NCI-H187 (cell line): ENCODE measurements at places on chromosomes 7 and 10.
A peak's percentile ranks its signal among the peaks of the same experiment; 100 is the strongest.

DNA sequence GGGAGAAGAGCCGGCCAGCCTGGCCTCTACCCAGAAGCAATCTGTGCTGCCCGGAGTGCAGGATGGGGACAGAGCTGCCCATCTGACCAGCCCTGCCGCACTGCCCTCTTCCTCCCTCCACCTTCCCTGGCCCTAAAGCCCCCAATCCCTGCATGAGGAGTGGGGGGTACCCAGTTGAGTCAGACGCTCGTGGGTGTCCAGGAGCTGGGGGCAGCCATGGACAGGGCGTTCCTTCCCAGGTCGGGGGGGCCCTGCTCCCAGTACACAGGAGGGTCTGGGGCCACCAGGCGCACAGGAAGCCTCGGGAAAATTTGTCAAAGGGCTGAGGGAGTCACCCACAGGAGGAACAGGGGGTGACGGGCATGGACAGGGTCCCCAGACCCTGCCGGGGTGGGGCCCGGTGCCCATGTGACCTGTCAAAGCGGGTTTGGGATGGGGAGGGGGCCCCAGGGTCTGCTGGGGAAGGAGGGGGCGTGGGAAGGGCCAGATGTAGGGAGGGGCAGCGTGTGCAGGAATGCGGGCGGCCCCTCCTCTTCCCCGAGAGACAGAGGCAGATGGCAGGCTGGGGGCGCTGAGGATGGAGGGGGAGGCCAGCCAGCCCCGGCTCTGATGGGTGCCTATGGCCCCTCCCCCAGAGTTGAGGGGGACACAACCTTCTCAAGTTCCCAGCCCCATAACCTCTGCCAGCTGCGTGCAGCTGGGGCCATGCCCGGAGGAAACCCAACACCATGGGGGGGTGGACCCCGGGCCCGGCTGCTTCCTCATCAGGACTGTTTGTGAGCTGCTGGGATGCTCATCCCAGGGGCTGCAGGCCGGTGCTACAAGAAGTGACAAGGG, 21.5 kb upstream of the GRIFIN start:
- DNase-seq: no peak

GRCh38 chr7:1977876-1978441, 254.8 kb downstream of the MAD1L1 start:
- DNase-seq: no peak

- DNase-seq: no peak
Measured at GRCh38 chr10:113357681-113358300, 195.1 kb upstream of the HABP2 start.

GRCh38 chr10:78863906-78864239, 204.9 kb upstream of the ZMIZ1 start:
- DNase-seq: no peak

DNA sequence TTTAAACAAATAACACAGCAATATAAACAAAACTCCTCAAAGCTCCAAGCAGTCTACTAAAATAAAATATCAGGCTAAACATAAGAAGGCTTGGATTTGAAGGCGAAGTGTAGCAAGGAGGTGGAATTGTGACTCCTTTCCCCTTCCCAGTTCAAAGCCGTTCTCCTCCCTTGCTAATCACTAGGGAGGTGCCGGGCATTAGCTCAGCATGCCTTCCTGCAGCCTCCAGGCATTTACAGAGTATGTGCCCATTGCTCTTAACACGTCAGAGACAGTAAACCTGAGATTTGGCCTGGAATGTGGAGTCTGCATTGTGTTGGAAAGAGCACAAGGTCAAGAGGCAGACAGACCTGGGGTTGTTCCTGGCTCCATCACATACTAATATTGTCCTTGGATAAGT, 15.6 kb downstream of the CNNM1 start:
- DNase-seq: no peak

- no peak for DNase-seq
Measured at GRCh38 chr10:10914144-10914543, 103.5 kb upstream of the CELF2 start.

GRCh38 chr10:130864961-130865818, 446.3 kb downstream of the TCERG1L start:
- no peak for DNase-seq

DNA sequence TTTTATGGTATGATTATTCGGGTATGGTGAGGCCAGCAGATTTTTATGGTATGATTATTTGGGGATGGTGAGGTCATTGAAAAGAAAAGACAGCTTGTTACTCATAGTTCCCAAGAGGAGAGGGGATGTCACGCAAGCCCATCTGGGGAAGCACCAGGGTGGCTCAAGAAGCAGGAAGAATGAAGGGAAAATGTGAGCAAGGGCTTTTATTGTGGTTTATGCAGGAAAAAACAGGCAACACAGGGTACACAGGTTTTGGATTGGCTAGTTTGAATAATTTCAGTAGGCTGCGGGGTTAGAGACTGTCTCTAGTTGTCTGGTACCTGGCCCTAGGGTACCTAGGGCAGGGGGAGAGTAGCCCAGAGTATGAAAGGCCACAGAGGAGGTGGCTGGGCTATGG, 26.8 kb upstream of the DGKI start:
- no peak for DNase-seq

GRCh38 chr7:138032186-138032585, 30.3 kb upstream of the CREB3L2 start:
- DNase-seq: no peak

DNA sequence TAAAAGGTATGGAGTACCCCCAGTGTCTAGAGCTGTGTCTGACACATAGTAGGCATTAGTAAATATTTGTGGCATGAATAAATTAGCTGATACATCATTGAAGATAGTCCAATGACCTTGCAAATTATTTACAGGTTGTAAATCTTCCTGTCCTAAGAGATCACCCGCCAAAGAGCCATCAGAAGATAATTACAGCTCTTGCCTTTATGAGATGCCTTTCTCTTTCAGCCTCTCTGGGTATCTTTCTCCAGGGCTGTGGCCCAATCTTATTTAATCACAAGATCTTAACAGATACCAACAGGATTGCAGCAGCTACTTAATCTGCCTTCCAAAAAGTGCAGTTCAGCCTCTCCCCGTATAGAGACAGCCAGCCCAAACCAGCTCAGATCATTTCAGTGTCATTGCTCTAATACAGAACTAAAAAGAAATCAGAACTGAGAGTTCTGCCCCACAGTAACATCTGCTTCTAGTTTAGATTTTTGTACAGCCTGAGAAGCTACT, 41.5 kb downstream of the MYOF start:
- no peak for DNase-seq

- no peak for DNase-seq
Measured at GRCh38 chr10:121059351-121059750, 208.2 kb downstream of the WDR11 start.

- no peak for DNase-seq
Measured at GRCh38 chr7:150983893-150984368, 5.8 kb upstream of the KCNH2 start.

DNA sequence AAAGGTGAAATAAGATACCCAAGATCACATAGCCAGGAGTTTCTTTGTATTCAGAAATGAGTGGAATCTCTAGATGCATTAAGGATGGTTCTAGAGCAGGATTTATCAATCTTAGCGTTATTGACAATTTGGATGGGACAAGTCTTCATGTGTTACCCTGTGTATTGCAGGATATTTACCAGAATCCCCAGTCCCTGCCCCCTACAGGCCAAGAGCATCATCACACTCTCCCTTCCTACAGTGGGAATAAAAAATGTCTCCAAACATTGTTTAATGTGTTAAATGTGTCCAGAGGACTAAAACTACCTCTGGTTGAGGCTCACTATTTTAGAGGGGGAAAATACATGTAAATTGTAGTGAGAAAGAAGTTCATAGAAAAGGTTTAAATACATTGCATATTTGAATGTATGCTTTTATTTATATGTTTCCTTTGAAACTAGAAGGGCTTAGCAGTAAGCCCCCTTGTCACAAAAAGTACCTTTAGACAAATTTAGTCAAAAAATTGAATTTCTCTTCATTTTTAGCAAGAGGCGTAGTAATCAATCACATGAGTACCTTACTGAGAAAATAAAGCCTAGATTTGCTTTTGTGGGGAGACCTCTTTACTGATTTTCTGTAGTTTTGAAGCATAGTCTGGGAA, 141.2 kb downstream of the MLLT10 start:
- no peak for DNase-seq

- DNase-seq: no peak
Measured at GRCh38 chr7:880450-880849, 4.1 kb downstream of the GET4 start.

- no peak for DNase-seq
Measured at GRCh38 chr10:28788252-28788651, 110.9 kb downstream of the BAMBI start.

DNA sequence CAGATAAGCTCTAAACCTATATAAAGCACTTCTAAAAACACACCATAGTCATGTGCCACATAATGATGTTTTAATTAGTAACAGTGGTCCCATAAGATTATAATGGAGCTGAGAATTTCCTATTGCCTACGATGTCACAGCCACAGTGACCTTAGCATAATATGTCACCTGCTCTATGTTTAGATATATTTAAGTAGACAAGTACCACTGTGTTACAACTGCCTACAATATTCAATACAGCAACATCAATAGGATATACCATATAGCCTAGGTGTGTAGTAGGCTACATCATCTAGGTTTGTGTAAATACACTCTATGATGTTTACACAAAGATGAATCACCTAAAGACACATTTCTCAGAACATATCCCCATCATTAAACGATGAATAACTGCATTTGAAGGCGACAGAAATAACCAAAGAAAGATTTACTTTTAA, 24.5 kb downstream of the GPR22 start:
- no peak for DNase-seq

- DNase-seq: no peak
Measured at GRCh38 chr10:32163762-32164148, 107.5 kb upstream of the KIF5B start.

- no peak for DNase-seq
Measured at GRCh38 chr10:2786251-2786650, 281.1 kb upstream of the PFKP start.

GRCh38 chr7:142603870-142604448, 145.3 kb upstream of the PRSS1 start:
- peak; percentile 15 for DNase-seq

DNA sequence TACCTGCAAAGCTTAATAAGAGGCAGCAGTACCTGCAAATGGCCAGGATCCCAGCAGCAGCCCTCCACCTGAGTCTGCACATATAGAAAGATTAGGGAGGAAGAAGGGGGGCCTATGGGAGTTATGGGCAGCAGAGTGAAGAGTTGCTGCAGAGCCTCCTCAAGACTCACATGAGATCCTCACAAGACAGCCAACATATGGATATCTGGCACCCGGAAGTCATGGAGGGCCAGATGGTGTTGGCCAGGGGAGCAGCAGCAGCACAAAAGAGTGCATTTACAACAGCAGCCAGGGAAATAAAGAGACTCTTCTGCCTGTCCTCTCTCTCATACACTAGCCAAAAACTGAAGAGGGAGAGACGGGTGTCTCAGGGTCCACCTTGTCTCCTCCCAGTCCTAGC, 4.0 kb upstream of the TAS2R40 start:
- no peak for DNase-seq

GRCh38 chr7:148698007-148698396, 701 bp upstream of the CUL1 start:
- no peak for DNase-seq

GRCh38 chr7:107355616-107356015, 114.2 kb upstream of the GPR22 start:
- no peak for DNase-seq

DNA sequence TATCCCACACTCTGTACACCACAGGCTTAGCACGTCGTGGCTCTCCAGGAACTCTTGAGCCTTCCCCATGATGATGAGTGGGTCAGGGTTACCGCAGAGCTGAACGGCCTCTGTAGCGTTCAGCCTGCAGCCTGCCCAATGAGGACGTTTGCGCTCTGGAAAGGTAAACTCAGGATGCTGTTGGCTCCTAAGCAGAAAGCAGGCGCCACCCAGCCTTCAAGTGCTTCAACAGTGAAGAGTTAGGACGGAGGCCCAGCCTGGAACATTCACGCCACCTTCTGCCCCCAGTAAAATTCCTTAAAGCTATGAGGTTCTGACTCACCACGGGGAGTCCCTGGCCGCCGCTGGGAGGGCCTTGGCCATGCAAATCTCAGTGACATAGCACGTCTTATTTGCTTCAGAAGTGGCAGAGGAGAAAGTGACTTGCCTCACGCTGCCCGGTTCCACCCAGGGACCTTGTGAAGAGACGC, 161.5 kb upstream of the SH2B2 start:
- peak; percentile 32 for DNase-seq

DNA sequence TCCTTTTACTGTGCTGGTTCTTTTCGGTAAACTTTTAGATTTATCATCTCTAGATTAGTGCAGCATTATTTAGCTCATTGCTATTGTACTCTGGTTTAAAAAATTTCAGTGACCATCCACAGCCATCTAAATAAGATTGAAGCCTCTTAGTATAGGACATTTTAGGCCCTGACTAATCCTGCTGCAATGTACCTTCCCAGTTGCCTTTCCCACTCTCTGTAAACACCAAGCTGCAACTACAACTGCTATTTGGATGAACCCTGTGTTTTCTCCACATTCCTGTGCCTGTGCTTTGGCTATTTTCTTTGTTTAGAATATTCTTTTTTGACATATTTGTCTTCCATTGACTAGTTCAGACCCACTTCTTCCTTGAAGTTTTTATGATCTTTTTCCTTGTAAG, 314.6 kb downstream of the AUTS2 start:
- no peak for DNase-seq

DNA sequence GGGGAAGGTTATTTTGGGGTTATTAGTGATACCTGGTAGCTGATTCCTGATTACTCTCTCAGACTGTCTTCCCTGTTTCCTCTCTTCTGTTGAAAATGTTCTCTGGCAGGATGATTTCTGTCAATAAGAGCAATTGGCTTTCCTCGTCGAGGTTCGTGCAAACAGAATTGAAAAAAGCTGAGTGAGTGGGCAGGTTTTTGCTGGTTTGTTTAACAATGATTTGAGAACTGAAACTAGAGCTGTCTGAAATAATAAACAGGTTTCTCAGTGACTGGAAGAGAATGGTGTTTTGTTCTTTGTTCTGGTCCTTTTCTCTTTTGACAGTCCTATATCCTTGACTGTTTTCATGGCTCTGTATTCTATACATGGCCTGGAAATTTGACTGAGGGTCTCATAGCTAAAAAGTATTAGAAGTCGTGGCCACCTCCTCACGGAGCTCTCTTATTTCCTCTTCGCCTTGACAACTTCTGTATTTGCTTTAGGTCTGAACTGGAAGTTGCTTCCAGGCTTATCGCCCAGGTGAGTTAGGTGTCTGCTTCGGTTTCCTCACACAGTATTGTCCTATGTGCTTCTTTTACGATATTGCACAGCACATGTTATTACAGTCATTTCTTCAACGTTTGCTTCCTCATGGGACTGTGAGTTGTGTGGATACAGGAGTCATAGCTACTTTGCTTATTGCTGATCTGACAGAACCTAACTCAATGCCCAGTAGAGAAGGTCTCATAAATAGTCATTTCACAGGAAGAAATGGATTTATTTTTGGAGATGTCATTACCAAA, 403.6 kb downstream of the NRG3 start:
- no peak for DNase-seq

- no peak for DNase-seq
Measured at GRCh38 chr10:78252286-78252685, 218.6 kb downstream of the RPS24 start.

DNA sequence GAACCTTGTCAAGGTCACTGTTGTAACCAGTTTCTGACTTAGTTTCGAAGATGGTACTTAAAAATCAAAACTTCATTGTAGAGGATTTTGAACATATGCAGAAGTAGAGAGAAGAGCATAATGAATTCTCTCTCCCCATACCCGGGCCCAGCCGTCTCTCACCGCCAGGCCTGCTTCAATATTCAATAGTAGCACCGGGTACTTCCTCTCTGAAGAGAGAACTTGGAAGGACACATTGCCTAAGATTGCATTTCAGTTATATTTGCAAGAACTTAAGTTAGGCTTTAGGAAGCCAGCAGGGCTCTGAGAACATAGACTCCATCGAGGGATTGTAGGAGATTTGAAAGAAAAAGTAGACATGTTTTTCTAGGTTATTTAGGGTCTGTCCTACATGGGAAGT, 19.1 kb downstream of the LMTK2 start:
- DNase-seq: no peak
